ENCODE measurements at places on chromosomes 5 and 9.
A peak's percentile ranks its signal among the peaks of the same experiment; 100 is the strongest.

DNA sequence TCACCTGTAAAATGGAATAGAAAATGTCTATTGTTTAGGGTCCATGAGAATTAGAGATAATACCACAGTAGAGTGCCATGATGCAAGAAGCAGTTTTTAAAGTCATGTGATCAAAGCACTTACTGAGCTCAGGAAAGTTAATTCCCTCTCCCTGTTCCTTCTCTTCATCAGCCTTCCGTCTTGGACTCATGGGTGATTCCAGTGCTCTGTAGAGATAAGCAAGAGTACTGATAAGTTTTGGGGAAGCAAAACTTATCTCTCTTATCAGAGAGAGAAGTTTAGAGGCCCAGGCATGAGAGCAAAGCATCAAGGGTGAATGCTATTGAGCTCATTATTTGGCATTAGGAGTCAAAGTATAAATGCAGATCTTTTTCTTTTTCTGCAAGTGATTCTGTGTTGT, 410.1 kb downstream of the AGTPBP1 start:
- ATAC-seq = no peak

DNA sequence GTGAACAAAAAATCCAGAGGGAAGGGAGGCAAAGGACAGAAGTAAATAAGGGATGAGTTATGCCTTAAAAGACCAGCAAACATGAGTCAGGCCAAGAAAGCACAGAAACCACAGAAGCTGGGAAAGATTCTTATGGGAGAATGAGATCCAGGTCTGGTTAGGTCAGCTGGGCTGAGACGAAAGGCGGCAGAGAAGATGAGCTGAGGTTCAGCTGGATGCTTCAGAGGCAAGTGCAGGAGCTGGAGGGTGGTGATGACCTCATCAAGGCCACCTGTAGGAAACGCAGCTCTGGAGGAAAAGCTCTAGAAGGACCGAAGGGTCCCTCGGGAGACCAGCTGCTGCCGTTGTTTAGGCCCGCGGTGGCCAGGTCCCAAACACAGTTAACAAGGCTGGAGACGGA, 152.0 kb downstream of the MYO10 start:
- no peak for ATAC-seq

- no peak for ATAC-seq
Measured at GRCh38 chr9:80144856-80145255, 573.1 kb downstream of the TLE4 start.

DNA sequence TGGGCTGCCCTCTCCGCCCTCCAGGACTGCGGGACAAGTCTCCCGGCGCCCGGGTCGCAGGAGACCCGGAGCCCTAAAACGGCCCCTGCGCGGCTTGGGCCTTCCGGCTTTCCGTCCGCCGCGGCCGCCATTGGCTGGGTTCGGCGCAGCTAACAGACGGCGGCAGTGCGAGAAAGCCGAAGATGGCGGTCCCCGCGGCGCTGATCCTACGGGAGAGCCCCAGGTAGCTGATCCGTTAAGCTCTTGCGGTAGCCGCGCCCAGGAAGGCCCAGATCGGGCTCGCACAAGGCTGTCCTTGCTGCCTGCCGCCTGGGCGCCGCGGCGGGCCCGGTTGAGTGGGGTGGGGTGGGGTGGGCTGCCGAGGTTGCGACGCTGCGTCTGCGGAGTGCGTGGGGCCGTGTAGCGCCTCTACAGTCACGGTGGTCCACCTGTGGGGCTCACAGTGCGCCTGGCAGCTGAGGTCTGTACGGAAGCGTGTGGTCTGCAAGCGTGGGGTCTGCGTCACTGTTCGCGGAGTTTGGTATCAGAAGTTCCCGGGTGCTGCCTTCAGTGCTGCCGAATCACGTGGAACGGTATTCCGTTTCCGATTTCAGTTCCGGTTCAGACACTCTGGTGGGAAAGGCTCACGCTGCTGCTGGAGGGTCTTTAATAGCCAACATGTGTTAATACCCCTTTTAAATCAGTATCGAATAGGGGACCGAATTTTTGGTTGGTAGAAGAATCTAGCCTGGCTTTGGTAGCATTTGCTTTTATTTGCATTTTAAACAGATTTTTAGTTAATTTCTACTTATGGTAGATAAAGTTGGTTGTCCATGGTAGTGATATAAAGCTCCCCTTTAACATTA, at the start of gene COMMD10:
Gene COMMD10, plus strand, starts transcription at position 155 of the 845 bp plus-strand sequence.
- peak; percentile 94 for ATAC-seq

GRCh38 chr5:10562201-10563109, 1.4 kb upstream of the ANKRD33B start:
- ATAC-seq = no peak

GRCh38 chr9:19924080-19924479, 135.2 kb upstream of the SLC24A2 start:
- ATAC-seq = no peak

DNA sequence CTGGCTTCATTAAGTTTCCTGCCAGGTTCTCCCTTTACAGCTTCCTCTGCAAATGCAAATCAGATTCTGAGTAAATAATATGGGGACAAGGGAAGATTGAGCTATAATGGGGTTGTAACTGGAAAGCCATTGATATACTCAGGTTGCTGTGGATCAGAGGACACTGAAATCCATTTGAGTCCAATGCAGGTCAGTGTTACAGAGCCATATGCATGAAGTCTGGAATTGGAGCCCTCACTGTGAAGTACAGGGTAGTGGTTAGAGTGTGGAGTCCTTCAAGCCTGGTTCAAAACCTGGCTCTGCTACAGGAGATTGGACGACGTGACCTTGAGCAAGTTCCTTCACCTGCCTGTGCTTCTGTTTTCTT, 48.7 kb downstream of the TIMD4 start:
- no peak for ATAC-seq

DNA sequence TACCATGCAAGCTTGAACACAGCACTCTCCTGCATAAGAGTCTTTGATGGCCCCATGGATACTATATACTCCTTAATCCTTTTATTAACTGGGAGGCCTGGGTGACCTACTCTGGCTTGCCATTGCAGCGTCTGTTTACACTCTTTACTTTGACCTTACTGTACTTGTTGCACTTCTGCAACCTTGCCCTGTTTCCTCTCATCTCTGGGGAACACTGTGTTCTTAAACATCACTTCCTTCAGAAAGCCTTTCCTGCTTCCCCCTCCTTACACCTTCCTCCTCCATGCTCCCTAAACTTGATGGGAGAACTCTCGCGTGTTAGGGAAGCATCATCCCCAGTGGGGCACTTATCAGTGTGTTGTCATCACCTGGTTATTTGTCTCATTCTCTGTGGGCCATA, 222.3 kb downstream of the NR3C1 start:
- no peak for ATAC-seq

- no peak for ATAC-seq
Measured at GRCh38 chr5:142095651-142096330, 12.8 kb upstream of the NDFIP1 start.

GRCh38 chr5:165781738-165782137, 2276.3 kb downstream of the MAT2B start:
- ATAC-seq = no peak

DNA sequence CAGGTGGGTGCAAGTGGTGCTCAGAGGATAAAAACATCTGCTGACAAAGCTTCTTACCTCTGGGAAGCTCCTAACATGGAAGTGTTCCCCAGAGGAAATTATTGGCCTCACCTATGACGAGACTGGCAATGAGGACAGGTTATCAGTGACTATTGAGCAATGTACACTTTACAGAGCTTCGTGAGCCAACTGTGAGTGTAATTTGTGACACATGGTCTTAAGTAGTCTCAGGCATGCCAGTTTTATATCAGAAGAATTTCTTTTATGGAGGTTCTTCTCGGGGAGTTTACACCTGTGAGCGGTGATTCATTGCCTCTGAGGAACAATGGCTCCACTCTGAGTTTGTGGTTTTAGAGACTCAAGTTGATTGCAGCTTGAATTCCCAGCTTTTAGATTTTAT, 11.3 kb downstream of the ANKDD1B start:
- no peak for ATAC-seq

- ATAC-seq = no peak
Measured at GRCh38 chr5:162769019-162769418, 668.4 kb upstream of the CCNG1 start.

- ATAC-seq = peak; percentile 58
Measured at GRCh38 chr5:150256410-150257064, 33.0 kb downstream of the CAMK2A start.

DNA sequence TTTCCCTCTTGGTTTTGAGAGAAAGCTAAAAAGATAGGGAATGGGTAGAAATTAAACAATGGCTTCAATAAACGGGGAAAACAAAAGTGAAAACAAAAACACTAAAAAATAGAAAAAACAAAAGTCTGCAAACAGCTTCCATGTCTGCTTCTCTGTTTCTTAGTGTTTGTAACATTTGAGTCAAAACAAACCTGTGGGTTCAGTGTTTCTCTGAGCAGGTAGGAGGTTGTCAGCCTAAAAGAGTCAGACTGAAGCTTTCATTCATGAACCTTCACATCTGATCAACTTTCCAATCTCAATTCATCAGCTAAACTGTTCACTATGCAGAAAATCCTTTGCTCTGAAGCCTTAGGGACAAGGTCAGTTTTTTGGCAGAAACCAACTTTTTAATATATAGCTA, 102.5 kb upstream of the ADAMTS16 start:
- no peak for ATAC-seq

DNA sequence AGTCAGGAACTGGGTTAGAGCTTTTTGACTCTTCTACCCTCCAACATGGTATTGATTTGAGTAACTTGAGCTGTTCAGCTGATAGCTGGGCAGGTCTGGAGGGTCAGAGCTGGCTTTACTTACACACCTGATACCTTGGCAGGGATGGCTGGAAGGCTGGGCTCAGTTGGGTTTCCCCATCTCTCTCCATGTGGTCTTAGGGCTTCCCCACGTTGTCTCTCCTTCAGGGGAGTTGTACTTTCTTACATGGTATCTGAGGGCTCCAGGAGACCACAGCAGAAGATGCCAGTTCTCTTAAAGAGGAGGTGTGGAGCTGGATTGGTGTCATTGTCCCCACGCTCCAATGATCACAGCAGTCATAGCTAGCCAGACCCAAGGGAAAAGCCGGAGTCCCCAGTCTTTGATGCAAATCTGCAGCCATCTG, 25.6 kb downstream of the ISOC1 start:
- ATAC-seq = no peak

GRCh38 chr9:70480405-70480980, 66.0 kb upstream of the KLF9 start:
- peak; percentile 75 for ATAC-seq

DNA sequence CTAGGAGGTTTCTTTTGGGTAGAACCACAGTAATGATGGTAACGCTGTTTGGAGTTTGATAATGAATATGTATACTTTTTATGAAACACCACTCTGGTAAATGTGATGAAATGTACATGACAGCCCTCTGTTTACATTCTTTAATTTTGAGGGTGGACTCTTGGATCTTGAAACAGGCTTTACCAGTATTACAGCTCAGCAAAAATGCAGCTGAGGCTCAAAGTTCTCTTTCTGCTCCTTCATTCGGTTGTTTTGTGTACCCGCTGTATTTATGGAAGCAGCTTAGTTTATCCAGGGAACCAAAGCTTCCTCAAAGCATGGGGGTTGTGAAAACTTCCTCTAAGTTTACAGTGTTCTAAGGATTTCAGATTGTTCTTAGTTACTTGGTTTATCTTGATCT, 11.1 kb downstream of the GAPVD1 start:
- ATAC-seq = no peak

GRCh38 chr9:38227656-38228055, 158.6 kb upstream of the SHB start:
- peak; percentile 66 for ATAC-seq

- no peak for ATAC-seq
Measured at GRCh38 chr9:23721466-23721865, 104.6 kb downstream of the ELAVL2 start.

DNA sequence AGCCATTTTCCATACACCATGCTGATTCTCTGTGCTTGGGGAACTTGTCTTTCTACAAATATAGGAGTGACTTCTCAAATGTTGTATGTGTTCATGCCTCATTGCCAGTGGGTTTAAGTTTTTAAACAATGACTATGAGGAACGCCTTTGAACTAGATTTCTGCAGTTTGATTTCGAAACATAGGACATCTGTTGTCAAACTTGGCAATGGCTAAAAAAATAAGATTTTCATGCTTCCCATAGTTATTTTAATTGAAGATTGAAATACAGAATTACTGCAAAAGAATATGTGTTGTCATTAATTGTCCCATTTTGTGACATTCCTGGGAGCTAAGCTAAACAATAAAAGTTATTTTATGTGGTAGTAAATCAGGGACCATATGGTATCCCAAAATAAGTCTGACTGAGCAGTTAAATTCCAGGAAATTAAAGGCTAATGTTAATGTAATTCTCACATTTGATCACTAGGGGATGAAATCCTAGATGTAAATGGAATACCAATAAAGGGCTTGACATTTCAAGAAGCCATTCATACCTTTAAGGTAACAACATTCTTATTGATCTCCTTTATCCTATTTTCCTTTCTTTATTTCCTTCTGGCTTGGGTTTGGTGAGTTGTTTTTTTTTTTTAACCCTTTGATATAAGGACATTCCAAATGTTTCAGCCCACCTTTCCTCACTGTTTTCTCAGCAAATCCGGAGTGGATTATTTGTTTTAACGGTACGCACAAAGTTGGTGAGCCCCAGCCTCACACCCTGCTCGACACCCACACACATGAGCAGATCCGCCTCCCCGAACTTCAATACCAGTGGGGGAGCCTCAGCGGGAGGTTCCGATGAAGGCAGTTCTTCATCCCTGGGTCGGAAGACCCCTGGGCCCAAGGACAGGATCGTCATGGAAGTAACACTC, 116.7 kb downstream of the GOLPH3 start:
- ATAC-seq = no peak

DNA sequence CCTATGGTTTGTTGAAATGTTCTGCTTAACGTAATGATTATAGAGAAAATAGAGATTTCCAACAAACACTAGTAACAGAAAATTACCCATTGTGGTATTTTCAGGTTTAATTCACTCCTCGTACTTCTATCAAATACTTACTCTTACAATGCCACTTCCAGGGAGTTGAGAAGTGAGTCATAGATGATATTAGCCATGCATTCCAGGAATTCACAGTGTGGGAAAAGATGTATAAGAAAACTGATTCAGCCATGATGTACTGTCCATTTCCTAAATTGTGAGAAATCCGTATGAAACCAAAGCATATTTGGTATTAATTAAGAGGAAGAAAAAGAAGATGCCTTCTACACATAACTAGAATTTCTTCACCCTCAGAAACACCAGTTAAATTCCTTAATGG, 1854.6 kb upstream of the WWC1 start:
- ATAC-seq = no peak

DNA sequence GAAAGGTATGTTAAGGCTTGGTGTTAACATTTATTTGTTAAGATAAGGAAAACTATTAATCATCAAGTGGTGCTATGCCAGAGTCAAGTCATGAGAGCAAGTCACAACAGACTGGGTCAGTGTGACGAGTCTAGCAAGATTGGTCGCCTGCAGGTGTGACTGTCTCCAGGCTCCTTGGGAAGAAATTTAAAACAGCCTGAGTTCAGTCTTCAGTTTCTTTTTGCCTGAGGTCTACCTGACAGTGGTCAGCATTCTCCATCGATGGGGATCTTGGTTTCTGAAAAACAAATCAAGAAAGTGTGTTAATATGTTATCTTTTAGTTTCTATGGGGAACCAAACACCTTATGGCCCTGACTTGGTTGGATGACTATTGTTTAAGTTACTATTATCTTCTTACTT, 56.3 kb downstream of the CETN3 start:
- ATAC-seq = no peak

- ATAC-seq = no peak
Measured at GRCh38 chr5:73727470-73727869, 101.5 kb downstream of the ARHGEF28 start.
